Cardiac septum (tissue), 1 donor: ENCODE measurements at places on chromosomes 7 and 10.

- peak; percentile 97 for DNase-seq
Measured at GRCh38 chr7:91264046-91264923, at the start of gene FZD1. Gene FZD1 (plus strand): TSS chr7:91264433. CDS start chr7:91264881, 448 bp downstream.

GRCh38 chr10:43407148-43407575, 1.8 kb downstream of the HNRNPF start:
- peak; percentile 85 for DNase-seq

- no peak for DNase-seq
Measured at GRCh38 chr7:112726076-112726475, 64.1 kb downstream of the TMEM168 start.

DNA sequence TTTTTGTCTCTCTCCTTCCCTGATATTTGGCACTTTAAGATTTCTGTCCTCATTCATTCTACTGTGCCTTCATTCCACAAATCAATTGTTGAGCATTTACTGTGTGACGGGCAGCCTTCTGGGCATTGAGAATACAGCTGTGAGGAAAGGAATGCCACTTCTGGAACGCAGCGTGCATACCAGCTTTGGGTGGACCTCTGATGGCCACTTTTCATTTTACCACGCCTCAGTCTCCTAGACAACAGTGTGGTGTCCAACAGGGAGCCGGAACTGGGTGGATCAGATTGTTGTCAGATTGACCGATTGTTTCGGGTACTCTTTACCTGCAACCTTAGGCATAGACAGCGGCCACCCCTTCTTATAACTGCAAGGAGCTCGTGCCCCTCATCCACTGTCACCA, 222.7 kb upstream of the DPP6 start:
- DNase-seq: no peak

DNA sequence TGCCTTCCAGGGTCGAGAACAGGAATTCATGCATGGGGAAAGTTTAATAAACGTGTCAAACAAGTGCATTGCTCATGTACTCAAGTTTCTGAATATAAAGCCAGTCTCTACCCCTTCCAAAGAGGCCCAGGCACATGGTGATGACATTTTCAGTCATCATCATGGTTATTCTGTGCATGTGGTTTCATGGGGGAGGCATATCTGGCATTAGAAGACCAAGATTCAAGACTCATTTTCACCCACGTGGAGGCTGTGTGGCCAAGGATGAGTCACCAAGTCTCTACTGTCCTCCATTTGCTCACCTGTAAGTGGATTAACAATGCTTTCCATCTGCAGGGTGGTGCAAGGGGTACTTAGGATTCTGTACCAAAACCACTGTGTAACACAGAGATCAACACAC, 34.0 kb upstream of the CNPY1 start:
- no peak for DNase-seq

GRCh38 chr10:32957341-32958084, 517 bp downstream of the ITGB1 start:
- peak; percentile 84 for DNase-seq

GRCh38 chr10:121600611-121601010, 2.4 kb upstream of the FGFR2 start:
- peak; percentile 27 for DNase-seq

DNA sequence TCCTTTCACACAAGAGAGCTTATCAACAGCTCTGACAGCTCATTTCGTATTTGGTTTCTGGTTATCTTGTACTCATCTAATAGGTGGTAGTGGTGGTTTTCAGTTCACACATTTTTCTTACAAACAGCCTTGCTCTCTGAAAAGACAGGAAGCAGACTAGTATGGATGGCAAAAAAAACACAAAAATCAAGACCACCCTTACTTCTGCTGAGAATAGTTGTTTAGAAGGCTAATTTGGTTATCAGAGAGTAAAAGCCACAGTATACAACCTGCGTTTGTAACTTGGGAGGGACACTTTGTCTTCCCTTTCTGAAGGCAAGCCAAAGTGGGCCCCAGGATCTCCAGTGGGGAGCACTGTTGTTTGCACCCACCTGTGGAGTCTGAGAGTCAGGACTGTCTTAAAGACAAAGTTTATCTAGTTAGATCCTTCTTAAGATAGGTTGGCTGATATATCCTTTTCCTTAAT, 68.0 kb downstream of the PIP4K2A start:
- DNase-seq: no peak

DNA sequence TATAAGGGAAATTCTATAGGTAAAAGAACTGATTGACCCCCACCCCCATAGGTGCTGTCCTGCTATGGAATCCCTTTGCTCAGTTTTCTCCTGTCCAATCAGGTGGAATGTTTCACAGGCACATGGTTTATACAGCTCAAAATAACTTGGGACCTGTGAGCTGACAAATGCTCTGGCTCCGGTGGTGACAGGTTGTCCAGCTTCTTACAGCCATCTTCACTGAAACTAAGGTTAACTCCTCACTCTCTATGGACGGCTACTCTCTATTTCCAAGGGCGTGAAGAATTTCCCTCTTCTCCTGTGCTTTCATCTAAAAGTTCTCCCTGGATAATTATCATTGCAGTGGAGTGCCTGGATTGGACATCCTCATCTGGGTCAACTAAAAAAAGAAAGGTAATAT, at the start of gene MYPN:
MYPN (plus strand) TSS at position 158 of the 400 bp plus-strand sequence. CDS start 11,951 bp downstream, outside the sequence.
- no peak for DNase-seq

DNA sequence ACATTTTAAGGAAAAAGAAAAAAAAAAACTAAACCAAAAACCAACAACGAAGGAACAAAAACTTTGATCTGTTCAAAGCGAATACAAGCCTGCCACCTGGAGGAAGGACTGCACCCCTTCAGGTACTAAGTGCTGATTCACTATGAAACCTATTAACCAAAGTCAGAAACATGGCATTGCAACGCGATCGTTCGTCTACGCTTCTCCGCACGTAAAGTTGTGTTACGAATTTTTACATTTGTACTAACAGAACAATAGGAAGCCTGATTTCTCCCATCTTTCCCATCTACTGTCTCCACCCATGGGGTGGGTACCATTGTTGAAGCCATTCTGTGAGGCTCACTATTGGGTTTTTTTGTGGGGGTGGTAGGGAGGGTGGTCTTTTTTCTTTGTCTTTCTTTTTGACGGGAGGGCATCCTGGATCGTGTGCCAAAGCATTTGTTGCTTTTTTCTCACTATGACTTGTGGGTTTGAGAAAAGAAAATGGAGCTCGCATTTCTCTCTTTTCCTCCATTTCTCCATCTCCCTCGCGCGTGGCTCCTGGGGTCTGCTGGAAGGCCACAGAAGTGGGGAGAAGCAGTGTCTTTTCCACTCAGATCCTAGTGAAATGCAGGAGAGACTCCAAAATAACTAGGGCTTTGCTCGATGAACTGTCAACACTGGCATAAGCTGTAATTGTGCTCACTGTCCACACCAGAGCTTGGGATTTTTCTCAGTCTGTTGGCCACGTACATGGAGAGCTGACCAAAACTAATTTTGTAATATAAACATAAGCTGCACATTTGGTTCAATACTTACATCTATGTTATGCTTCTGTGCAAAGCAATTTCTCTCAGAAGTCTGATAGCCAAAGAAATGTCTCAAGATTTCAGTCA, 100.9 kb upstream of the YAE1 start:
- no peak for DNase-seq

GRCh38 chr7:93051660-93052059, 66.1 kb downstream of the SAMD9 start:
- DNase-seq: no peak

DNA sequence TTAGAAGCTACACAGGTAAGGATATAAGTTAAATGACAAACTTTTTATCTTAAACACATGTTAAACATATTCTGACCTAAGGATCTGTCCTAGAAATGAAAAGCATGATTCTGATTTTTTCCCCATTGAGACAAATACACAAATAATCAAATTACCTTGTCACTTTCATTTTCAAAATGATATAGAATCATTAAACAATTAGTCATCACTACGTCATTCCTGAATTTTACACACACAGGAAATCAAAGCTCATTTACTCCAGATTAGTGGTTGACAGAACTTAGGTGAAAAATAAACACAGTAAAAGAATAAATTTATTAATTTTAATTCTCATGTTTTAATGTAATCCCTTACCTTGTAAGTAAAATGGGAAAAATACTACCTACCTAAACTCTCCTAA, 89.0 kb downstream of the AASS start:
- no peak for DNase-seq

DNA sequence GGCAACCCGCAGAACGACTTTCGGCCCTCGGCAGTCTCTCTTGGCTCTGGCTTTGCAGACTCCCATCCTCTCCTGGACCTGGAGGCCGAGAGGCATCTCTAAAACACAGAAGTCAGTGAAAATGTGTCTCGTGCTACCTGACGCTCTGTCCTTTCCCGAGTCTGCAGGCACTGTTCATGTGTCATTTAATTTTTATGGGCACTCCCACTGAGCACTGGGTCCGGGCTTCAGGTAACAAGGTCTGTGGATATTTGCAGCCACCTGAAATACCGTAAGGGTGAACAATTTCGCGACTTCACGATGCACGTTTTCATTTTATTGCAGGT, 96.8 kb downstream of the GLRX3 start:
- peak; percentile 53 for DNase-seq

- DNase-seq: no peak
Measured at GRCh38 chr10:119801998-119802538, 70.6 kb downstream of the MCMBP start.

GRCh38 chr7:134532180-134532953, 5.0 kb downstream of the AKR1B10 start:
- no peak for DNase-seq

DNA sequence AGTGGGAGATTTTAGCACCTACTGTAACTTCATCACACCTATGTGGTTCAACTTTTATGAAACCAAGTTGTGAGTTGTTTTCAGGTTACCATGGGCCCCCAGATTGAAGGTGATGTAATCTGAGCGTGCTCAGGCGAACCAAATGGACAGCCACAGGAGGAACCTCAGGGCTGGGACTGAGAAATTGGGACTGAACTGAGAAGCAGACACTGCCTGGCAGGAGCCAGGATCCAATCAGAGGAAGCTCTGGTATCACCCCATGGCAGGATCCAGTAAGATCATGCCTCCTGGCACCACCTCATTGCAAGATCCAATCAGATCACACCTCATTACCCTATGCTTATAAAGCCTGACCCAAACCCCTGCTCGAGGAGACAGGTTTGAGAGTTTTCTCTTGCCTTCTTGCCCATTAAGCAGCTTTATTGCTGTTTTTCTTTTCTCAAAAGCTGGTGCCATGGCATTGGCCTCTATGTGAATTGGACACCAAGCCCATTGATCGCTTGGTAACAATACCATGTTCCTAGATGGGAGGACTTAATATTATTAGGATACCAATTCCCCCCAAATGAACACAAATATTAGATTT, 43.2 kb upstream of the GDF10 start:
- DNase-seq: no peak

GRCh38 chr10:93775356-93775755, 17.6 kb downstream of the LGI1 start:
- no peak for DNase-seq

DNA sequence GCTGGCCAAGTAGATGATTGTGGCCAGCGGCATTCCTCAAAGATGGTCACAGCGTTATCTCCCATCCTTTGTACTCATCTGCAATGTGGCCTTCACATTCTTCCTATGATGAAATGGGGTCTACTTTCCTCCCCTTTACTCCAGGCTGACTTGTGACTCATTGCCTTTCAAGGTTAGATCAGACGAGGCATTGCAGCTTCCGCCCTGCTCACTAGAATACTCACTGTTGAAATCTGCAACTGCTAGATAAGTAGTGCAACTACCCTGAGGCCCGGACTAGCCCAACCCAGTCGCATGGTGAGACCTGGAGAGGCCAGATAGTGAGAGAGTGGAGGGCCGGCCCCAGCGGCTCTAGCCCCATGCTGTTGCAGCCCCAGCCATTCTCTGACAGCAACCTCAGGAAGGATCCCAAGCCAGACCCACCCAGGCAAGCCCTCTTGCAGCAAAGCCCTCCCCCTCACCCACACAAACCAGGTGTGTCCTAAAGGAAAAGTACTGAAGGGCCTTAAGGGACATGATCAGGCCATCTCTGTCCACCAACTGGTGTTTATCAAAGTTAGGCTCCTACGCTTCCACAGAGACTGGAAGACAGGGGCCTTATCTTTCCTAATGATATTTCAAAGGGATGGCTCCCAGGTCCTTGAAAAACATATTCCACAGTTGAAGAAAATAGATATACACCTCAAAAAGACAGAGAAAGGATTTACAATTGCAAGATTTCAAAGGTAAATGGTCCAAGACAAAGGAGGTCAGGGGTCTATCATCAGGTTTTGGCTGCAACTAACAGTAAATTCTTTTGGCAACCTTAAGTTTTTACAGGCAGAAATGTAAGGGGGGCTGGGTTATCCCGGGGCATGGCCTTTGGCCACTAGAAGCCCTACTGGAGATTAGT, 107.2 kb upstream of the TRIM24 start:
- DNase-seq: no peak

DNA sequence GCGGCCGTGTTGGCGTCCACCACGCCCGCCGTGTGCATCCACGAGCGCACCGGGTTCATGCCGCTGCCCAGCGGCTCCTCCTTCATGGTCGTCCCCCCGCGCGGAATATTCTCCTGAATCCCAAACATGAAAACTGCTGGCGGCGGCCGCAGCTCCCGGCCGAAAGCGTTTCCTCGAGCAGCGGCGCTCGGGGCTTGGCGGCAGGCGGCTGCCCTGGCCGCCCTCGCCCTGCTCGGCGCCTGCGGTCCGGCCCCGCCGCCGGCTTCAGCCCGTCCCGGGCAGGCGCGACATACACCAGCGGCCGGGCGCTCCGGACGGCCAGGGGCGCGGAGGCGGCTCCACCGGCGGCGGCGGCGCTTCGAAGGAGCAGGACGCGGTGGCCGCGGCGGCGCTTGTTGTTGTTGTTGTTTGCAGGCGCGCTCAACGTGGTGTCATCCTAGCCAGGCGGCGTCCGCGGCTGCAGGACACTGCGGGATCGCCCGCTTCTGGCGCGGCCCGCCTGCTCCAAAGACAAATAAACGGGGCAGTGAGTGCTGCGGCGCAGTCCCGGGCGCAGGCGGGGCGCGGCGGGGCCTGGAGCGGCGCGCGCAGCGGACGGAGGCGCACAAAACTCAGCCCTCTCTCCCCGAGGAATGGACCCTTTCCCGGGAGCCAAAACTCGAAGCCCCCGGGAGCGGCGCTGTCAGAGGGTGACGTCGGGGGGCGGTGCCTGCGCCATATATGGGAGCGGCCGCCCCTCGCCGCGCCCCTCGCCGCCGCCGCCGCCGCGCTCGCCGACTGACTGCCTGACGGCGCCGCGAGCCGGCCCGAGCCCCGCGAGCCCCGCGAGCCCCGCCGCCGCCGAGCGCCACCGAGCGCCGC, at the start of gene EBF3:
EBF3 (minus strand) TSS at position 634 of the 861 bp plus-strand sequence; CDS start at position 128, 506 bp downstream.
- DNase-seq: peak; percentile 90

GRCh38 chr10:129896860-129897200, 67.2 kb downstream of the EBF3 start:
- DNase-seq: no peak

DNA sequence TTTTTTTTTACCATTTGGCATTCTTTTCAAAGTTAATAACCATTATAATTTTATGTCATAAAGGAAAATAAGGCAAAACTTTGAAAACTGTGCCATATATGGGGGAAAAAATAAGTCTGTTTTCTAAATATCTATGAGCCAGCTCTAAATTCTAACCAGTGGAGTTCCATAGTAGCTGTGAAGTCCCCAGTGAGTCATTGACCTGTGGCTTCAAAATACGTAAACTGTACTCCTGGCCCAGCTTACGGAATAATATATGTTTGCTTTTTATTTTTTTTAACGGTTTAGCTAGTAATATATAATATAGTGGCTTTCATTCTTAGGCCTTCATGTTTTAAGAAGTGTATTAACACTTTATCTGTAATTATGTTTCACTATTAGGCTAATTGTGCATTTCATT, 20.5 kb downstream of the ZRANB1 start:
- DNase-seq: no peak
